CD4-positive, alpha-beta T cell treated with Interleukin-6 for 4 hours (primary cell): ENCODE measurements at places on chromosomes 3 and 15.
A peak's percentile ranks its signal among the peaks of the same experiment; 100 is the strongest.

DNA sequence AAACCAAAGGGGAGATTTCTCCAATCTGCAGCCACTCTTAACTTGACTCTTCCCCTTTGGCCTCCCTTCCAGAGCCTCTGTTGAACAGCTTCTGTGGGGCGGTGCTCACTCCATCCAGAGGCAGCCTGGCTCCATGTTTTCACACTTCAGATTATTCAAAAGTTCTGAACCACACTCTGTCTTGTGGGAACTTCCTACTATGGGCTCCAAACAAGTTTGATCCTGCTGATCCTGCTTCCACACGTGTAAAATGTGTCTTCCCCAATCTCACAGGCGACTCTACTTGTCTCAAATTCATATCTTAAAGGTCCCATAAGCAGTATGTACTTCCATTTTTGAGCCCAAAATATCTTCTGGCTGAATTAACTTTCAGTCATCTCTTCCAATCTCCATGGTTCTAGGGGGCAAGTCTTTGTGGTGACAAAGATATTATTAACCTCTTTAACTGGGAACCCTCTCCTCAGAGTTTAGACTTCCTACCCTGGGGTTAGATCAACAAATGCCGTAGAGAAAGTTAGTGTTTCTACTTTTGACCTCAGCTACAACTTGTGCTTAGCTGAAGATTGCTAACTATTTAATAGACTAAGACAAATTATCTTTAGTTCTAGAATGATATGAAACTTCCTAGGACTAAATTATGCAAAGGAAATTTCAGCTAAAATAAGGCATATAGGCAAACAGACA lies 176.3 kb upstream of the BCL6 start:
- DNase-seq = no peak

DNA sequence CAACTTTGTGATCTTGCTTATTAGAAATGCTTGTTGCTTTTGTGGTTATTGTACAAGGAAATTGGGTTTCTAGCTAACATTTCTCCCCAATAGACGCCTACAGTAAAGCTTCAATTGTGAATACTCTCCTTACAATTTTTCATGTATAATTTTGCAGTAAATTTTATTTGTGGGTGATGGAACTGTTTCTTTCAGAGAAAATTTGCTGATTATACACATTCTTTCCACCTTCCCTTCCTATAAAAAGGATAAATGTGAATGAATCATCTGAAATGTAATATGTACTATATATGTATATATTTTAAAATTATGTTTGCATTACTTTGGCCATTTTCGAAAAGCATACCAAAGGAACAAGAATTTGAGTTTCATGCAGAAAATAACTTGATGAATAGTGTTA lies 162.7 kb upstream of the CRBN start:
- no peak for DNase-seq

DNA sequence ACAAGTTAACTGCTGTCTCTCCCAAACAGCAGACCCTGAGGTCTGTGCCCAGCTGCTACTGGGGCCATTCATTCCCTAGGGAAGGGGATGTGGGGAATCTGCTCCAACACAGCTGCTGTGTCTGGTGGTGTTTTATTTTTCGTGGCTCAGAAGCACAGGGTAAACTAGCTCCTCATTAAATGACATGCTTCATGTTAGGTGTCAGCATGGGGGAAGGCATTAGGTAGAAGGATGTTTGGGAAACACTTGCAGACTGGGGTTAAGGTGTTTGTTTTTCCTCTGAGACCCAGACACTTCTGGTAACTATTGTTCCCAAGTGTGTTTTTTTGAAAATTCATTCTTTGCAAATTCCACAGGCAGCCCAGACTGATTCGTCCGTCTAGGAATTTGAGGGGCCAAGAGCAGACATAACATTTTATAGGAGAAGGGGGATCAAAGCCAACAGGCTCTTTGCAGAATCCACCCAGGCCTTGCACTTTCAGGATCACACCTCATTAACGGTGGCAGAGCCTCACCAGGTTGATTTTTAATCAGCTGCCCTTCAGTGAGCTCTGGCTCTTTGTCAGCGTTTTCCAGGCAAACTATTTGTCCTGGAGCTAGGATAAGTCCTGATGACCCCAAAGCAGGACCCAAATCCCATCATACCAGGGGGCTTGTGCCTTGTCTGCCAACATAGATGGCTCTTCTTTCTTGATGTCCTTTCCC lies 65.4 kb upstream of the ITGA11 start:
- DNase-seq = no peak

GRCh38 chr15:87576486-87577176 lies 679.9 kb downstream of the NTRK3 start:
- DNase-seq = no peak

- DNase-seq = no peak
Measured at GRCh38 chr3:117786349-117786748, 1076.8 kb downstream of the TUSC7 start.

DNA sequence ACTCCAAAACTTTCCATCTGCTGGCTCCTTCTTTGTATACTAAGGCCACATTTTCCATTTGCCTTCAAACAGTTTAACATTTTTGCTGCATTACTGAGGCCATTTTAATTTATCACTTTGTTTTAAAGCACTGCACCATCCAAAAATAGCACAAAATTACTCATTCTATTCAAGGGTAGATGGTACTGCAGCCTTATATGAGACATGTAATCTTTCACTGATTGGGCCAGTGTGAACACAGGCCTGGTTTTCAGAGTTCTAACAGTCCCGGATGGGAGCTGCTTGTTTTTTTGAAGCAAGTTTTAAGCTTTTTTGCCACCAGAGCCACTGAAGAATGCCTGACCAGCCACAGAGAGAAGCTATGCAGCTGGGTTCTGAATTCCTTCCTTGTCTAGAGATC lies 172.3 kb upstream of the TSC22D2 start:
- no peak for DNase-seq

DNA sequence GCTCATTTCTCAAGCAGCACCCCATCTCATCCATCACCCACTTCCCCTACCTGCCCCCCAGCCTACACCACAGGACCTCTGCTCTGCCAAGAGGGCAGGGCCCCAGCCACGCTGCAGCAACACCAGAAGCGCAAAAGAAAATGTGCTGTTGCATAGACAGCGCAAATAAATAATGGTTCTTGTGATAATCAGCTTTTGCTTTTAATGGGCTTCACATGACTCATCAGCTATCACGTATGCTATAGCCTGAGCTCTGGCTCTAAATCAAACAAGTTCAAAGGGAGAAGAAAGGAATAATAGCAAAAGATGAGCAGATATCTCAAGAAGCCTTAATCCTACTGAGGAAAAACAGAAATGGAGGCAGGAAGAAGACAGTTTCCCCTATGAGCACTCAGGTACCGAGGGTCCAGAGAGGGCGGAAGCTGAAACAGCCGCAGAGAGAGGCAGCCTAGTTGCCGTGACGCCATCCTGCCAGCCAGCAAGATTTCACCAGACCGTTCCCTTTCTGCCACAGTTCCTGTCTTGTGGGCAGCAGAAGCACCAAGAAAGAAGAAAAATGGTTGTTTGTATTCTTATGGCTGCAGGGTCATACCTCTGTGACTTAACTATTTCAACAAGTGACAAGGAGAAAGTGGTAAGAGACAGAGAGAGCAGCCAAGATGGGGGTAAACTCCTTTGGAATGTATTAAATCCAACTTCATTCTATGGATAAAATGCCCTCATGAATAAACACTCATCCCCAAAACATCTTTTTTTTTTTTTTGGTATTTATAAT lies 22.0 kb downstream of the RAB27A start:
- DNase-seq = peak; percentile 81

DNA sequence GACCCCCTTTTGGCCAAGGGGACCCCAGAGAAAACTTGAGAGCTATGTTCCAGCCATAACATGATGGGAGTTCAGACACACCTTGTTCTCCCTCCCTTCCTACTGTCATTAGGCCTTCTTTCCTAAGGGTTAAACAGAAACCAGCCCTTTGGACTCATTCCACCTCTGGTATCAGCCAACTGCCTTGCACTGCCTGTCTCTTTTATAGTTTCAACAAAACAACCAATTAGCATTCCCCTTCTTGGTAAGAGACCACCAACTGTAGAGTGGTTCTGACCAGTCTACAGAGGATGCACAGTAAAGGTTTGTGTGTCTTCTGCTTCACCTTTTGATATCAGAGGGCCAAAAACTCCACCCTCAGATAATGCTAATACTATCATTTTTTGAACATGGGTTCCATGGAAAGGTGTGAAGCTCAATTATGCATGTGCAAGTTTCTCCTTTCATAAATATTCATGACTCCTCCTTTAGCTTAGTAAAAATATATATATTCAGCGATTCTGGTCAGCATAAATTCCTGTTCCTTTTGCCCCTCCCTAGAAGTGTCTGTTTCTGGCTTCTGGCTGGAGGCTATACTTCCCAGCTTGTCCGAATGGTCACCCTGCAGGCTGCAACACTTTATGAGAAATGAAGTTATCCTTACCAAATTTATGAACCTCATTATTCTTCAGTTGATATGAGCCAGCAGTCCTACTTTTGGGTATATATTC lies 55.9 kb downstream of the SERP1 start:
- DNase-seq = no peak

DNA sequence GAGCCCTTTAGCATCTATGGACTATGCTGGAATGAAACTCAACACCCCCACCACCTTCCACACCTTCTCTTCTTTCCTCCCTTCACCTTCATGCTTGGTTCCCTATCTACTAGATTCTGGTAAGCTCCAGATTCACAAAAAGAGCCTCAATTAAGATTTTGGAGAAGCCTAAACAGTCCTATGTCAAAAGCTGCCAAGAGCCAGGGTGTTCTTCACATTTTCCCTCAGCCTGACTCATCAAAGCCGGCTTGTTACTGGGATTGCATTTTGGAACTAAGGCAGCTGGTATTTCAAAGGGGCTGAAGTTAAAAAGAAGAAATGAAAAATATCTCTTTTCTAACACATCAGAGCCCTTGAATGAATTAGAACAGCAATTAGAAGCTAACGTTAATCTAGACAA lies 247.7 kb downstream of the MYRIP start:
- DNase-seq = no peak

DNA sequence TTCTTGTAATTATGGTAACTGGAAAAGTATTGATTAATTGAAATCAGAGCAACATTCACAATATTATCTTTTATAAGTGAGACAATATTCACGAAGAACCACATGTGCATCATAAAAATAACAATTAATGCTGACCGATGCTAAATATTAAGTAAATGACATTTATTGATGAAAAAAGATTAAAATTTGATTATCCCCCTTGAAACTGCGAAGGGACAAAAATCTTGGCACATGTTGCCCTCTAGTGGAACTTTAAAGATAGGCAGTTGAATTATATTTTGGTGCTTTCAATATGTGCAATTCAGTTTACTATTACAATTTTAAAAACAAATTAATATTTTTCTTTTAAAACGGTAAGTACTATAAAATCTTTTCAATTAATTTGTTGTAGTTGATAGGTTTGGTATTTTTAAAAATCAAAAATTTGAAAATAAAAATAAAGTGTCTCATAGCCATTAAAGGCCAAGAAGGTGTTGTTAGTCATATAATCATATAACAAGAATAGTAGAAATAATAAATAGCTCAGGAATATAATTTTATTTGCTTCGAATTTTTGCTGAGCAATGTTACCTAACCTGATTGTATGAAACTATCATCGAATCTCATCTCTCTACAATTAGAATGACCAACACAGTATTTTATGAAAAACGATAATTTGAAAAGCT lies 270.2 kb downstream of the ROBO1 start:
- DNase-seq = no peak

DNA sequence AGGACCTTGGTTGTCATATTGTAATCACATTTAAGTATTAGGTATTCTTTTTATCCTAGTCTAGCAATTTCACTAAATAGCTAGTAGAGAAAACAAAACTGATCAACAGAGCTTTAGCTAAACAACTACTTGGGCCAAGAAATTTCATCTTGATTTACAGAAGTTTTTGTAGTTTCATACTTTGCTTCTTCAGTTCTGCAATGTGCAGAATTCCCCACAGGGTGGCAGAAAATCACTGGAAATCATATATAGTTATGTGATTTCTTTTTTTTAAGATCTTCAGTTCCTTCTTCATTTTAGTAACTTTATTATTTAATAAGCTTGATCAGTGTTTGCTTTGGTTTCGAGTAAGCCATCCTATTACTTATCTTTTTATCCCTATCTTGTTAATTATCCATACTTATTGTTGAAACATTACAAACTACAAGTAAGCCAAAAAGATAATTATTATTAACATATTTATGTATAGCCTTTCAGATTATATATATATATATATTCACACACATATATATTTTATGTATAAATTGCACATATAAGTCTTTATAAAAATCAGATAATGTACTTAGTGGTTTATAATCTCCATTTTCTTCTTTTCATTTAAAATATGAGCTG lies 2.2 kb upstream of the BNIP2 start:
- peak; percentile 57 for DNase-seq

DNA sequence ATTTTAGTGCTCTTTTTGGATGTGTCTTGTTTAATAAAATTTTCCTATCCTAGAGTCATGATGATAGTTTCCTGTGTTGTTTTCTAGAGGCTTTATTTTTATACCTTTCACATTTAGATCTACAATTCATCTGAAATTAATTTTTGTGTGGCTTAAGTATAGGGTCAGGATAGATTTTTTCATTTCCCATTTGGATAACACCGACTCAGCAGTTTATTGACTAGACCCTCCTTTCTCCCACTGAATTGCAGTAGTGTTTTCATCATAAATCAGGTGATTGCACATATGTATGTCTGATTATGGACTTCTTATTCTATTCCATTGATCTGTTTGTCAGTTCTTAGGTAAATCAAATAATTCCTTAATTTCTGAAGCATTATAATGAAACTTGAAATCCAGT lies 10.4 kb downstream of the PRR23A start:
- no peak for DNase-seq

GRCh38 chr3:72463083-72463482 lies 385.2 kb downstream of the SHQ1 start:
- DNase-seq = no peak

DNA sequence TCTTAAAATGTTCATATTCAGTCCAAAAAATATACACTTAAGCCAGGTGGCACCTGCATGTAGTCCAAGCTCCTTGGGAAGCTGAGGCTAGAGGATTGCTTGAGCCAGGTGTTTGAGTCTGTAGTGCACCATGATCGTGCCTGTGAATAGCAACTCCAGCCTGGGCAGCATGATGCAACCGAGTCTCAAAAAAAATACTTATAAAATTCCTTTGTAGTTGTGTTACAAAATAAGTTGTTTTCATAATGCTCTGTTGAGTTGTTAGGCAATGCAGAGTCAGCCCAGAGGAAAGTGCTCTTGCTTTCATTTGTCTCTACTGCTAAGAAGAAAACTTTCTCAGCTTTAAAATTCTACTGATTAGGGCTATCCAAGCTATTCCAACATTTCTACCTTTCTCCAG lies 442.8 kb upstream of the ARRDC4 start:
- DNase-seq = no peak

GRCh38 chr15:45161666-45162065 lies 26.1 kb downstream of the SHF start:
- DNase-seq = no peak

GRCh38 chr3:50162034-50162883 lies 7.1 kb downstream of the SEMA3F start:
- no peak for DNase-seq
